ENCODE measurements at places on chromosomes 7 and 10. TPM values are rescaled to one million over a fixed set of nuclear protein-coding genes. Genes with fewer than 3 reads are reported as not detected.

- no peaks in the 10 kb centered on the region for H3K27me3 ChIP-seq
- H3K27ac ChIP-seq = no peak overlapping the region
- DNase-seq = no peak
- H3K4me3 ChIP-seq = no peak overlapping the region
- H3K4me1 ChIP-seq = peaks cover 10% of the 10 kb centered on the region
Measured at GRCh38 chr7:135320268-135320667, 86.6 kb downstream of the STRA8 start.

GRCh38 chr10:86964847-86965190 lies 3.5 kb upstream of the ADIRF start:
- no peak overlapping the region for H3K4me3 ChIP-seq
- H3K4me1 ChIP-seq = peaks cover 34% of the 10 kb centered on the region
- H3K36me3 ChIP-seq = no peaks in the 10 kb centered on the region
- no peak overlapping the region for H3K27ac ChIP-seq
- H3K27me3 ChIP-seq = peaks cover 15% of the 10 kb centered on the region
- no peak for DNase-seq

DNA sequence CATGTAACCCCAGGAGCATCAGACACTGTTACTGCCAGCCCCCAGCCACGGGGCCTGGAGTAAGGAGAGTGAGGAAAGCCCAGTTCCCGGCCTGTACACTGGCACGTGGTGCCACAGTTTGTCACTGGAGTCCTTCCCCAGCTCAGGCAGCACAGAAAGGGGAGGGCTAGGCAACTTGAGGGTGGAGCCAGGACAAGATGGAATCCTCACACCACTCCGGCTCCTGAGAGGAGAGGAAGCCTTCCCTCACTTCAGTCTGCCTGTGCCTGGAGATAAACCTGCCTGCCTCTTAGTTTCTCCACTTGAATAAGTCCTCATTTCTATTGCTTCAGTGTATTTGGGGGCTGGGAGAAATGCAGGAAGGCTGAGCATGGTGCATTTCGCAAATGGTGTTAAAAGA lies 176.0 kb downstream of the KIAA1217 start:
- no peak for DNase-seq
- no peak overlapping the region for H3K27ac ChIP-seq
- no peaks in the 10 kb centered on the region for H3K27me3 ChIP-seq
- H3K4me3 ChIP-seq = no peak overlapping the region

DNA sequence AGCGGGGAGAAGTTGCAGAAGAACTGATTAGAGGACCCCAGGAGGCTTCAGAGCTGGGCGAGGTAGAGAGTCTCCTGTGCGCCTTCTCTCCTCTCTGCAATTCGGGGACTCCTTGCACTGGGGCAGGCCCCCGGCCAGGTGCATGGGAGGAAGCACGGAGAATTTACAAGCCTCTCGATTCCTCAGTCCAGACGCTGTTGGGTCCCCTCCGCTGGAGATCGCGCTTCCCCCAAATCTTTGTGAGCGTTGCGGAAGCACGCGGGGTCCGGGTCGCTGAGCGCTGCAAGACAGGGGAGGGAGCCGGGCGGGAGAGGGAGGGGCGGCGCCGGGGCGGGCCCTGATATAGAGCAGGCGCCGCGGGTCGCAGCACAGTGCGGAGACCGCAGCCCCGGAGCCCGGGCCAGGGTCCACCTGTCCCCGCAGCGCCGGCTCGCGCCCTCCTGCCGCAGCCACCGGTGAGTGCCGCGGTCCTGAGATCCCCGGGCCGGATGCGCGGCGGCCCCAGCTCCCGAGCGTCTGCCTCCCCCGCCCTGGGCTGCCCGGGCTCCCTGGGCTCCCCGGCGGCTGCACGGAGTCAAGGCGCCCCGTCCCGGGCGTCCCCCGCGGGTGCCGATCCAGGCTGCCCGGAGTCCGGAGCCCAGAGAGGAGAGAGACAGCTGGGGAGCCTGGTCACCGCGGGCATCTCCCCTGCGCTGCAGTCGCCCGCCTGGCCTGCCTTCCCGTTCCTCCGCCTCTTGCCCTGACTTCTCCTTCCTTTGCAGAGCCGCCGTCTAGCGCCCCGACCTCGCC lies at the start of gene PLAU:
Gene PLAU, plus strand, starts transcription at position 369 of the 789 bp plus-strand sequence. CDS start 424 bp downstream, outside the sequence.
- peaks cover 16% of the 10 kb centered on the region for H3K36me3 ChIP-seq
- DNase-seq = peak; percentile 73
- peaks cover 53% of the 10 kb centered on the region for H3K4me1 ChIP-seq
- peaks cover 7% of the 10 kb centered on the region for H3K27me3 ChIP-seq

PDE6C gene
- 0.55 TPM for polyA plus RNA-seq

HMX3 gene
- polyA plus RNA-seq = 1.5 TPM

GATA3 gene
- polyA plus RNA-seq = 0.84 TPM

RNF148 gene
- polyA plus RNA-seq = 0.12 TPM

Measured in large intestine (tissue), 12 donors.